ENCODE measurements at places on chromosomes 1 and 21.

DNA sequence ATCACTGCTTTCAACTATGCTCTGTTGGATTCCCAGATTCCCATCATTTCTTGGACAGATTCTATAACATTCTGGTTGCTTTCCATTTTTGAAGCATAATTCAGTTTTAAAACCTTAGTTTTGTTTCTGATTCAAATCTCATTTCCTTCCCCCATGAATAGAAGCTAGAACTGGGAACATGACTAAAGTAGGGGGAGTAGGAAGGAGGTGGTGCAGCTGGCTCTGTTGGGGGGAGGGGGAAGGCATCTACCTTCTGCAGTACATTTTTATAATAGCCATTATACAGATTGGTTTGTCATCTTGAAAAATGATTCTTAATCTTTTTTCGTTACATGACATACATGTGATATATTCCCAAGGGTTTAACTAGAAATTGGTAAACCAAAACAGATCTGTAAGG, 48.1 kb downstream of the SMG7 start:
- DNase-seq, result no peak

- no peak for DNase-seq
Observed at GRCh38 chr1:245879091-245879490, 628.0 kb downstream of the SMYD3 start.

GRCh38 chr1:37484325-37485051, 10.1 kb downstream of the ZC3H12A start:
- no peak for DNase-seq

DNA sequence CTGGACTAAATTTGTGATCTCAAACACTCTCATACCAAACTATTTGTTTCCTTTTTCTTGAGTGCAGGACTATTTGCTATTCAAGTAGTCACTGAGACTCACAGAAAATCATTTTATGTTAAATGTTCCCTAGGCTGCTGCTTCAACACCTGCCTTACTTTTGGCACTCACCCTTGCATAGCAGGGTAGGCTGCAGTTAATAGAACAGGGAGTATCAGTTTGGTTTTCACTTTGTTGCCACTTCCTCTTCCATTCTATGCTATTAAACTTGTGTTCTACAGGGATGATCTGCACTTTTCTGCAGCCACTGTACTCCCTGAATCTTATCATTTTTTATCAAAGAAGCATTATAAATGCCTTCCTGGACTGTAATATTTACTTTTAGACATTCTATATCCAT, 148.7 kb upstream of the PRMT6 start:
- DNase-seq, result no peak

DNA sequence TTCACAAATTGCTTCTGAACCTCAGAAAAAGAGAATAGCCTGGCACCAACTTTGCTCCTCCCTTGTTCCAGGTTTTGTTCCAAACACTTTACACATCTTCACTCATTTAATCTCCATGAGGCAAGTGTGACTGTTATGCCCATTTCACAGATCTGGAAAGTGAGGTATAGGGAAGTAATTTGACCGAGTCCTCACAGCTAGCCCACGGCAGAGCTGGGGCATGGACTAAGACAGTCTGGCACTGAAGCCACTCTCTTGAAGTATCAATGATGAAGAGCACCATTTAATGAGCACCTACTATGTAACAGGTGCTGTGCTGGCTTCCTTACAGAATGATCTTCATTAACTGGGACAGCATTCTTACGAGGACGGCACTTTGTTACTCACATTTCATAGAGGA, 19.0 kb downstream of the C1QB start:
- DNase-seq, result no peak

DNA sequence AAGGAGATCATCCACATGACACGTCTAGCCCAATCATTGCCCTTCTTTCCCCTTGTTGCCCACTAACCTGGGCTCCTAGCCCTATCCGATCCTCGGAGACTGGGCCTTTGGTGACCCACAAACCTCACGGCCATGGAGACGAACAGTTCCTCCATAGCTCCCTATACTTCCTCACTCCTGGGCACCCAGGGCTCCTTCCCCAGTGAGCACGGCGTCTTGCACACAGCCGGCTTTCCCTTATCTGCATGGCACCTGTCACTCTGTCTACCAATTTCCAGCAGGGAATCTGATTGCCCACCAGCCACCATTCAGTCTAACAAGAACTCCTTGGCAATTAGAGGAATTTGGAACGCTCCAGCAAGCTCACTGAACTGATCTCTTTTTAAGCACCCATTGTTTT, 3.1 kb downstream of the GNG4 start:
- no peak for DNase-seq

DNA sequence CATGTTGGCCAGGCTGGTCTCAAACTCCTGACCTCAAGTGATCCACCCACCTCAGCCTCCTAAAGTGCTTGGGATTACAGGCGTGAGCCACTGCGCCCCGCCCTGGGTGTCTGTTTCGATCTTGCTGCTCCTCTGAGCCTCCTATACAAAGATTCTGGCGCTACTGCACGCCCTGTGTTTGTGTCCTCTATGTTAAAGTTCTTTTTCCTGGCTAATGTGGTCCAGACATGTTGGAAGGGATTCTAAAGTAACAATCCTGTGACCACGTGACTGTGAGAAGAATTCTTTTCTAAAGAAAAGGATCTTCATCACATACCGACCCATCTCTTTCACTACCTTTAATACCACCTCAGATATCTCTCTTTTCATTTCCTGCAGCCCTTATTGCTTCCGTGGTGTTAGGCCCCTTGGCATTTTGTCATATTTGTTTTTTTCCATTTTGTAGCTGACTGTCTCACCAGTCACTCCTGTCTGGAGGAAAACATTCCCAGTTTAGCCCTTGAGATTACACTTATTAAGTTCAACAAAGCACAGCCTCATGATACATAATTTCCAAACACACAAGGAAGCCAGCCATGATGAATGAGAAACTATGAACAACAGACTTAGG, 27.2 kb upstream of the ENO1 start:
- DNase-seq, result no peak

DNA sequence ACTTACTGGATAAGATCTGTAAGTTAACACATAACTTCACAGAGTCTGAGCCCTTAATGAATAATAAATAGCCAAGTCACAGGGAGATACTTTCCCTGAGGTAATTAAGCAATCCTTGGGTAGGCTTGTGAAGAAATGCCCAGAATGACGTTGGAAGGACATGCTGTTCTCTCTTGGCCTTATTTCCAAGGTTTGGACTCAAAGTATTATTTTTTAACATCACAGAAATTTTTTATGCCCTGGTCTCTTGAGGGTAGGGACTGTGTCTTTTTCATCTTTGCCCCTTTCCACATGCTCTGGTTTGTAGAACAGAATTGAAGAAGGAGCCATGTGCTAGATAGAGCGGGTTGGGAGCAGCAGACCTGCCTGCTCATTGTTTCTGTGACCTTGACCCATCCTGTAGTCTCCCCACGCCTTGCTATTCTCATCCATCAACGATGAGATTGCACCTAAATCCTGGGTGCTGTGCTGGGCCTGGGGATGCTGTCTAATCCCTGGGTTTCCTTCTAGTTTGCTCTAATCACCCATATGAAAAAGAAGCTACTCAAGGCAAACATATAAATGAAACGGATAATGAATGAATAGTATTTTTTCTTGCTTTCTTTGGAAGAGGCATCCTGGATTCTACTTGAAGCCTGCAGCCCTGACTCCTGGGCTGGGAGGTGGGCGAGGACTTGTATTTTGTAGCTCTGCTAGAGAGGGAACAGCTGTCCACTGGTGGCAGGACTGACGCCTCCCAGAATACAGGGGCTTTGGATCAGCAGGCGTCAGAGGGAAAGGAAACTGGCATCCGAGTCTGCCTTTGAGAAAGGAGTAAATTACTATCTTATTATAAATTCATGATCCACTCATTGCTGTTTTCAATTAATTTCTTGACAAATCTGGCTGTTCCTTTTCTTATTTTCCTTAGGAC, 17.5 kb upstream of the LAMTOR5 start:
- DNase-seq, result no peak

Data from T follicular helper cell (primary cell).